ENCODE measurements at places on chromosomes 5 and 9.
A peak's percentile ranks its signal among the peaks of the same experiment; 100 is the strongest.

DNA sequence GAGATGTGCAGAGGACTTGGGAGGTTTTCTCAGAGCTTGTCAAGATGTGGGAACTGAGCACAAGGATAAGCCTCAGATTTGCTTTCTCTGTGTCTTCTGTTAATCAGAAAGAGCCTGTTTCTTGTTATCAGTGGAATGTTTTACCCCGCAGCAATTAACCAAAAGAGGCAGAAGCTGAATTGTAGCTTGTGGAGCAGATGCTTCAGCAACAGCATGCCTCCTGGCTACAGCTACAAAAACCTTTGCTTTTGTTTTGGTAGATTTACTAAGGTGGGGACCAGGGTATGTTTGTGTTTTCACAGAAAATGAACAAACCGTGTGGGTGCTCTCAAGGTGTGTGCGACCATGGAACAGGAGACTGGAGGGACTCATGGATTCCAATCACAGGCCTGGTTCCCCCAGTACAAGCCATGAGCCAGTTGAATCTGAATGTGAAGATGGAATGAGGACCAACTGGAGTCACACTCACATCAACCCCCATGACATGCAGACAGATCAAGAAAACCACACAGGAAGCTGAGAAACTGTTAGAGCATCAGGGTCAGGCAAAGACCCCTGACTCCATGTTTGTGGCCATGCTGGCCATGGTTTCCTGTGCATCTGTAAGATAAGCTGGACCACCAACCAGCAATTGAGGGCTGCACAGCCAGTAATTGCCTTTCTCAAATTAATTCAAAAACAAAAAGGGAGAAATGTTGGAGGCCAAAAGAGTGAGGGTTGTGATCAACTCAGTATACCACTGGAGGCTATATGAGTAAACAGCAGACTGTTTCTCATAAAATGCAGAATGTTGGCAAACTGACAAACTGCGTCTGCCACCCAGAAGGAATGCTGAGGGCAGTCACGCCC, 6.9 kb downstream of the UGT3A2 start:
- no peak for DNase-seq

GRCh38 chr5:158203261-158203660, 344.3 kb upstream of the CLINT1 start:
- DNase-seq: no peak

- DNase-seq: no peak
Observed at GRCh38 chr5:127650649-127651048, 1.8 kb downstream of the CTXN3 start.

GRCh38 chr5:19615661-19616060, 372.3 kb downstream of the CDH18 start:
- no peak for DNase-seq

DNA sequence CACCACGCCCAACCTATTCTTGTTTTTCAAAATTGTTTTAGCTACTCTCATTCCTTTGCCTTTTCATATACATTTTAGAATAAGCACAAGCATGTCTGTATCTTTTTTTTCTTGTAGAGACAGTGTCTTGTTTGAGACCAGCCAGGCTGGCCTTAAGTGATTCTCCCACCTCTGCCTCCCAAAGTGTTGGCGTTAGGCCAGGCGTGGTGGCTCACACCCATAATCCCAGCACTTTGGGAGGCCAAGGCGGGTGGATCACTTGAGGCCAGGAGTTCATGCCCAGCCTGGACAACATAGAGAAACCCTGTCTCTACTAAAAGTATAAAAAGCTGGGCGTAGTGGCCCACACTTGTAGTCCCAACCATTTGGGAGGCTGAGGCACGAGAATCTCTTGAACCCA, 13.1 kb downstream of the RNF44 start:
- DNase-seq: no peak

DNA sequence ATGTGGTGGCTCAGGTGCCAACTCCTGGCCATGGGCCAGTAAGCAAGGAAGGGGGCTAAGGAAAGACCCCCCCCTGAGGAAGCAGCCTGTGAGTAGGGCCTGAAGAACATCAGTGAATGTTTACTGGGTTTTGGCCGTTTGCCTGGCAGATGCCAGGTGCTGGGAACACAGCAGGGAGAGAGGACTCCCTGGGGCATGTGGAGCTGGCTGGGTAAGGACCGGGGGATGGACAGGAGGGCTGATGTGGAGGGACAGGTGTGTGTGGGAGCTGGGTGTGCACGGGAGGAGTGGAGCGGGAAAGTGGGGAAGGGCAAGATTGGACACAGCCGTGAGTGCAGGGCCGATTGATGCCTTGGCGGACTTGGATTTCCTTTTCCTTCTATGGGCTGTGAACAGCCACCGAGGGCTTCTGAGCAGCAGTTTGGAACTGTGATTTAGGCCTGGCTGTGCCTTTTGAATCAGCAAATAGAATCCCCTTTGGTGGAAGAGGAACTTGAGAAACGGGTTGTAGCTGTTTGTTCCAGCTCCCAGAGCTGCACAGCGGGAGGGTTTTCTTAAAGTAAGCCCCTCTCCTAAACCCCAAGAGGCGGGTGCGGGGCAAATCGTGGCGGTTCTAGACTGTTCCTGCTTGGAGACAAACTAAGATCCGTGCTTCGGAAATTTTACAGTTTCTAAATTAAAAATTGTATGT, 3.1 kb downstream of the HMCN2 start:
- DNase-seq: no peak

GRCh38 chr9:131125038-131125287, 423 bp upstream of the NUP214 start:
- DNase-seq: no peak

DNA sequence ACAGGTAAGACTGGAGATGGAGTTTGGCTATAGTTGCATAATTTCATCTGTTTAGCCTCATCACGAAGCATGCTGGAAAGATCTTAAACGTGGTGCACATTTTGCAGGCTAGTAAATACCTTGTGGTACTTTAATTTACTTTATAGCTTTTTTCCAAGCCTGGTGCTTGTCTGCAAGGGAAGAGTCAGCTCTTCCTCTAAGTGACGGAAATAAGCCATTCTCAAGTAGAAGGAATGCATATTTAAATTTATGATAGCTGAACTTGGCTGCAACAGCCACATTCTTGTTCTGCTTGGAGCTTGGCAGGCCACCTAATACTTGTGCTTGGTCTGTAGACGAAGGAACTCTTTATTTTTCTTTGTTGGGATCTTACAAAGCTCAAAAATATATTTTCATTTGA, 188.0 kb upstream of the PIK3R1 start:
- DNase-seq: no peak

GRCh38 chr5:1235379-1235778, 10.2 kb downstream of the SLC6A18 start:
- no peak for DNase-seq

DNA sequence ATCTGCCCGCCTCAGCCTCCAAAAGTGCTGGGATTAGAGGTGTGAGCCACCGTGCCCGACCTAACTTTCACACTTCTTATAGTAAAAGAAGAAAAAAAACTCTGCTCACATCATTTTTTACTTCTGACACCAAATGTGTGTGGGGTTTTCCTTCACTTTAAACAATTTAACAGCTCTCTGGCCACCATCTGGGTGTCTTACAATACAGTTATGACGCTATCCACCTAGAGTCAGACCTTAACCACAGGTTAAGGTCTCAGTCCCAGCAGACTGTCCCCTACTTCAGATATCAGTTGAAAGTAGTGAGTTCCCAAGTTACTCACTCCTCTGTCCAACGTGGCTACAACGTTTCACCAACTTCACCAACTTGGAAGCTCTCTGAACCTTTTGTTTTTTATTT, 15.4 kb upstream of the ATP6V1G1 start:
- no peak for DNase-seq

GRCh38 chr5:77926337-77926736, 150.2 kb upstream of the TBCA start:
- no peak for DNase-seq

DNA sequence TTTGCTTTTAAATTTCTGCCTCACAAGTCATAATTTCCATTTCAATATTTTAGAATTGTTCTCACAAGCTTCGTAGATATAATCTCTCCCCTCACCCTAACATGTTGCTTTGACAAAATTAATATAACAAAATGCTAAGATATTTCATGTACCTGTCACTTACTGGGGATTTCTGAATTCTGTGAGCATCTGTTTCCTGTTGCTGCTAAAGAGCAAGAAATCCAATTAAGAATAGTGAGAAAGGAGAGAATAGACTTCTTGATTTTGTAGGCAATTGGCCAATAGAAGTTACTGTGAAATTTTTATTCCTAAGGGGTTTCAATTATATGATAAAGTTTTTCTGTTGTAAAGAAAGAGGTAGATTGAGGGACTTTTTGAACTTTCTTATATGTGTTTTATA, 796.5 kb upstream of the ARRDC3 start:
- no peak for DNase-seq

- DNase-seq: no peak
Observed at GRCh38 chr5:555058-555623, 30.9 kb upstream of the SLC9A3 start.

- no peak for DNase-seq
Observed at GRCh38 chr5:151155775-151156506, 1.6 kb downstream of the ANXA6 start.

- DNase-seq: no peak
Observed at GRCh38 chr5:112795342-112795741, 57.7 kb downstream of the APC start.

DNA sequence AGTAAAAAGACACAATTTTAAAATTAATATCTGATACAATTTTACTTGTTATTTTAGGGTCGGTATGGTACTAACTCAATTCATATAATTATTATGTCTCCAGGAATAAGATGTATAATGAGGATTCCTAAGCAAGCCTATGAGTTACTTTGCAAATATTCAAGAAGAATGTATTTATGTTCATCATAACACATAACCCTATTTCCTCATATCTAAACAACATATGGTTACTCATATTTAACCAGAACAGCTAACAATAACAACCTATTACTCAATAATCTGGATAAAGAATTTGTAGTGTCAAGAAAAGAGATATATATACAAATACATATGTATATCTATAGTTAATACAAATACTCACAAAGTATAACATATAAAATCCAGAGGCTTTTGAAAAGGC, 285.9 kb downstream of the ARL15 start:
- no peak for DNase-seq

GRCh38 chr9:5493679-5494511, 16.4 kb upstream of the PDCD1LG2 start:
- peak; percentile 53 for DNase-seq

- no peak for DNase-seq
Observed at GRCh38 chr5:141734501-141735229, 52.6 kb upstream of the ARAP3 start.

GRCh38 chr9:121807823-121808278, 156.4 kb downstream of the DAB2IP start:
- DNase-seq: no peak

GRCh38 chr5:148972396-148972795, 90.5 kb downstream of the SH3TC2 start:
- DNase-seq: no peak

DNA sequence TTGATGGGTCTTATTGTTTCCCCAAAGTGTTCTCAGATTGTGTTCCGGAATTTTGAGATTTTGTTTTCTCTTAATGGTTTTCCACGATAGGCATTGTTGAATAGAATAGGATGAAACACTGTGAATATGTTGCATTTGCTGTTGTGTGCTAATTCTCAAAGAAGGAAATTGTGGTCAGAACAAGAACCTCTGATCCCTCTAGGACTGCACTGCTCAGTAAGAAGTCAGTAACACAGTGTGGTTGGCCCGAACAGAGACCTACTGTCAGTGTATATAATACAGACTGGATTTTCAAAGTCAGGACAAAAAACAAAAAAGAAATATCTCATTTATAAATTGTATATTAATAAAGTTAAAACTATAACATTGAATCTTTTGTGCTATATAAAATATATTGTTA, 494.8 kb downstream of the MAT2B start:
- no peak for DNase-seq

DNA sequence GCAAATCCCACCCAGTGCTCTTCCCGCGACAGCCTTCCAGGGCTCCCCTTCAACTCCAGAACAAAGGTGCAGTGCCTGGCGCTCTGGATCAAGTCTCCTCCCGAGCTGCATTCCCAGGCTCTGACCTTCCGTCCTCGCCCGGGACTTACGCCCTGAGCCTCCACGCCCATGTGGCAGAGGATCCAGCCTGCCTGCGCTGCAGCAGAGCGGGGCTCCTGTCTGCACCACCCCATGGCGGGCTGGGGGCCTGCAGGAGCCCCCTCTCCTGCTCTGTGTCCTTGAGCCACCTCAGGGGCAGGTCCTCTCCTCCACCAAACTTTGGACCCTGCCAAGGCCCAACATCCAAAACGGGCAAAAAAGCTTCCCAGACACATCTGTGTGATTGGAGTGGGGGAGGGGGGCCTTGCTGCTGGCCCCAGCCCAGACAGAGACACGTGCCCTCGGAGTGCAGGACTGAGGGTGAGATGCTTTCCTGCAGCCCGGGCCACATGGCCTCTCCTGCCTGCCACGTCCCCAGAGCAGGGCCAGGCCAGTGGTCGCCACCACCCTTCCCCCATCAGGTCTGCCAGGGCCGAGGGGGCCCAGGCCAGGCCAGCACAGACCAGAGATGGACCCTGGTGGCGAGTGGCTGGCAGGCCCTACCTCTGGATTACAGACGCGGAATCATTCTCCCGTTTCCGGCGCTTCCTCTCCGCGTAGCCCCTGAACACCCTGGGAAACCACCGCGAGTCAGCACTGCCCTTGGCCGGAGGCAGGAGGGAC, 4.4 kb downstream of the NSMF start:
- DNase-seq: no peak

DNA sequence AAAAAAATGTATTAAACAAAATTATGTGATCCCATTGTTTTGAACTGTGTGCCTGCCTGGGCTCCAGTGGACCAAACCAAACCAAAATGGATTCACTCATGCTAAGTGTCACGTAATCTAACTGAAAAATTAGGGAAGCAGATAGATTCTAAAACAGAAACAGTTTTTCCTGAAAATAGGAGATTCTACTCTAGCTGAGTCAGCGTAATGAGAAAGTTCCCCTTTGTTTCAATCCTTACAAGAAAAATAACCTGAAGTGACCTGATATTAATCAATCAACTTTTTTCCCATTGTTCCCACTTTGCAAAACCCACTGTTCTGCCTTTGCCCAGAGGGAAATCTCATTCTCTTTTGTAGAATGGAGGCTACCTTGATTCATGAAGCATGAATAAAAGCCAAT, 682.4 kb upstream of the CDH10 start:
- no peak for DNase-seq

DNA sequence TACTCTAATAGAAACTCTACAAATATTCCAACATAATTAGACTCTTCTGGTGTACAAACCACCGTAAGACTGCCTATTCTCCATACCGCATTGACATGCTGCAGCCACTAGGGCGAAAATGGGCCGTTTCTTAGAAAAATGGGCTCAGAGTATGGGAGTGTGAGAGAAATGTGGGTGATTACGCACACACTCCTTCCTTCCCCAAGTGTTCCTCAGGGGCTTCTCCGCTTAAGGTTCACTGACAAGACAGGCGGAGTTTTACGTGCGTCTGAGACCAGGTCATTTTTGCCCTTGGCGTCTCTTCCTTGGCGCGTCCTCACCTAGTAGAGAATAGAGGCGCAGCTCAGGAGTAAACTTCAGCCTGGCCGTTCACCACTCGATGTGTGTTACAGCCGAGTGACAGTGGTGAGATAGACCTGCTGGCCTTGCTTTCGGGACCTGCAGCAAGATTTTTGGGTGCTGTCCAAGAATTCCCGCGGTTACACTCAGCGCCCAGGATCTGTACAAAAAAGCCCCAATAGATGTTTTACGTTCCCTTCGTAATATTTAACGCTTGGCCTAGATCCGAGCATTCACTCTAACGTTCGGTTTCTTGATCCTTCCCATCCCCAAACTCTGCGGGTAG, 1.8 kb upstream of the NTRK2 start:
- DNase-seq: no peak
